ENCODE measurements at places on chromosomes 4 and X.

GRCh38 chrX:17923546-17923945 is 62.4 kb upstream of the RAI2 start:
- no peak for DNase-seq

DNA sequence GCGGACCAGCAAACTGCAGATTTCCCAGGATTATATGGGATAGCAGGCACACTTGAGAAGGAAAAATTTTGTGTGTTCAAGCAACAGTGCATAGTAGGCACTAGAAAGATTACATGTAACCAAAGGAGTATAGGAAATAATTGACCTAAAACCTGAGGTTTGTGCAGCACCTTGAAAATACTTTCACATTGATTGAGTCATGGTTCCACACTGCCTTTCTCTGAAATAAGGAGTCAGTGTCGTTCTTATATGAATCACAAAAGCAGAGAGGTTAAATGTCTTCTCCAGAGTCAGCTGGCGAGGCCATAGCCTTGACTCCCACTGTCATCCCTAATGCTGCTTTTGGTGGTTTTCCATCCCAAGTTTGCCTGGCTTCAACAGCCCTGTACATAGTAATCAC is 138.9 kb downstream of the SOWAHB start:
- DNase-seq, result no peak

GRCh38 chr4:26490111-26490959 is at the start of gene CCKAR:
Gene CCKAR (minus strand): TSS chr4:26490484. CDS start chr4:26490267, 217 bp downstream.
- no peak for DNase-seq

GRCh38 chr4:52651996-52652672 is 7.0 kb downstream of the USP46 start:
- DNase-seq, result no peak

- DNase-seq, result no peak
Observed at GRCh38 chrX:97446298-97446882, 562.7 kb downstream of the RPA4 start.

- no peak for DNase-seq
Observed at GRCh38 chrX:140971099-140971795, 31.1 kb upstream of the SPANXB1 start.

GRCh38 chr4:10971800-10972401 is 287.3 kb upstream of the CLNK start:
- DNase-seq, result no peak

DNA sequence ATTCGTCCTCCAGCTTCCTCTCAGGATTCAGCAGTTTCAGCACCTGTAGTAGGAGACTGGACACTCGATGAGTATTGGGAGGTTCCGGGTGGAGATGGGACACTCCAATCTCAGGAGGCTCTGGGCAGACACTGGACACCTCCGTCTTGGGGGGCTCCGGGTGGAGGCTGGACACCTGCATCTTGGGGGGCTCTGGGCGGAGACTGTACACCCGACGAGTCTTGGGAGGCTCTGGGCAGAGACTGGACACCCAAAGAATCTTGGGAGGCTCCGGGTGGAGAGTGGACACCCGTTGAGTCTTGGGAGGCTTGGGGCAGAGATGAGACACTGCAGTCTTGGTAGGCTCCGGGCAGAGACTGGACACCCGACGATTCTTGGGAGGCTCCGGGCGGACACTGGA is 28.7 kb upstream of the LANCL3 start:
- no peak for DNase-seq

- DNase-seq, result no peak
Observed at GRCh38 chrX:18616688-18617406, 55.1 kb downstream of the RS1 start.

GRCh38 chrX:138710866-138711341 is 613 bp downstream of the FGF13 start:
- no peak for DNase-seq

DNA sequence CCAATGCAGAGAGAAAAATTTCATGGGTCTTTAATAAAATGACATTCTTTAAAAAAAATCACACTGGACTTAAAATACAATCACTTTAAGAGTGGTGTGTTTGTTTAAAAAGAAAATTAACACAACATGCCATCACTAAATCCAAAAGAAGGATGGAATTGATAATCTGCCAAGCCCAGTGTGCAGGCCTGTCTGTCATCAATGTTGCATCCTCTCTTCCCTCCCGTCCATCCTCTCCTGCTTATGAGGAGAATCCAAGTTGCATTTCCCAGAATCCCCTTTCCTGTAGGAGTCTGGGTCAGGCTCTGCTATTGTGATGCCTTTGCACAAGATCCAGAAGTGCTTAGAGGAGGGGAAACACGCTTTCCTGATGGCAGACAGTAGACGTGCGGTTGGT is 169.4 kb downstream of the MID1 start:
- DNase-seq, result no peak

- no peak for DNase-seq
Observed at GRCh38 chr4:156496797-156497196, 474.8 kb downstream of the PDGFC start.

GRCh38 chr4:185358959-185359358 is 36.8 kb downstream of the LRP2BP start:
- no peak for DNase-seq

GRCh38 chrX:73615022-73615421 is 52.0 kb downstream of the CHIC1 start:
- no peak for DNase-seq

- DNase-seq, result no peak
Observed at GRCh38 chr4:105859233-105859632, 36.0 kb upstream of the NPNT start.

DNA sequence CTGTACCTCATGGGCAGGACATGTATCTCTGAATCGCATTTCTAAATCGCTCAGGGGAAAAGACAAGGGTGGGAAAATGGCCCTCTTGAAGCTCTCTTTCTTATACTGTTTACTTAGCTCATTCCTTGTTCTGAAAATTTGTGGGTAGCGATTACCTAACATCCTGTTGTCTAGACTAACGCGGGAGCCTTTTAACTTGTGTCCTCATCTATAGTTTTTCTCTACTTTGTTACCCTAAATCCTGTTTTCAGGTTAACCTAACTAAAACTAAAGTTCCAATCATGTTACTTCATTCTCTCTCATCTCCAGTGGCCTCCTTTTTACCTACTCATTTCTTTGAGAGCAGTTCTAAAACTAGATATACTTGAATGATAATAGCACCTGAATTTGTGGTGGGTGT is 45.0 kb downstream of the SNX25 start:
- DNase-seq, result no peak

DNA sequence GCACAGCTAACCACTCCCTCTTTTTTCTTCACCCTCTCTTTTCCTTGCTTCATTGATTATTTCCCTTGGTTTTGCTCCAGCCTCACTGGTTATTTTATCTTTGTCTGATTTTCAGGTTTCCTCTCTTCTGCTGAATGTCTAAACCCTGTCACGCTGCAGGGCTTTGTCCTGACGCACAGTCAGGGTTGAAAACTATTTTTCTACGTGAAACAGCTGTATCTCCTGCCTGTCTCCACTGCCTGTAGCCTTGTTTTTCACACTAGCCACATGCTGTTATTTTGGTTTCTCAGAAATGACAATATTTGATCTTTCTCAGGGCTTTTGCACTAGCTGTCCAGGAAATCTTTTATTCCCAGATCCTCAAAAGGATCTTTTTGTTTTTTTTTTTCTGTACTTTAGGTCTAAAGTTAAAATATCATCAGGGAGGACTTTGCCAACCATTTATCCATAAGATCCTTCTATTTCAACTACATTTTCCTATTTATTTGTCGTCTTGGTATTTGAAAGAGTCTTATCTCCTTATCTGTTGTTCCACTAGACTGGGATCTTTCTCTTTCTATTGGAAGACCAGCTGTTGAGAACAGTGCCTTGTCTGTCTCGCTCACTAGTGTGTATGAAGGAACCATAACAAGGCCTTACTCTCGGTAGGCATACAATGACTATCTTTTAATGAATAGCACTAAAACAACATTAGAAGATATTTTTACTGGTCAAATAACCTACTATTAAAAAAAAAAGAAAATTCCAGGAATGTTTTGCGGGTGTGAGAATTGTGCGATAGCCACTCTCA is 164.3 kb downstream of the PDHA2 start:
- DNase-seq, result no peak

- no peak for DNase-seq
Observed at GRCh38 chrX:118941147-118941546, 33.3 kb upstream of the LONRF3 start.

GRCh38 chrX:155144926-155145325 is 71.3 kb upstream of the VBP1 start:
- no peak for DNase-seq

- DNase-seq, result no peak
Observed at GRCh38 chr4:176300036-176300435, 19.7 kb upstream of the SPCS3 start.

DNA sequence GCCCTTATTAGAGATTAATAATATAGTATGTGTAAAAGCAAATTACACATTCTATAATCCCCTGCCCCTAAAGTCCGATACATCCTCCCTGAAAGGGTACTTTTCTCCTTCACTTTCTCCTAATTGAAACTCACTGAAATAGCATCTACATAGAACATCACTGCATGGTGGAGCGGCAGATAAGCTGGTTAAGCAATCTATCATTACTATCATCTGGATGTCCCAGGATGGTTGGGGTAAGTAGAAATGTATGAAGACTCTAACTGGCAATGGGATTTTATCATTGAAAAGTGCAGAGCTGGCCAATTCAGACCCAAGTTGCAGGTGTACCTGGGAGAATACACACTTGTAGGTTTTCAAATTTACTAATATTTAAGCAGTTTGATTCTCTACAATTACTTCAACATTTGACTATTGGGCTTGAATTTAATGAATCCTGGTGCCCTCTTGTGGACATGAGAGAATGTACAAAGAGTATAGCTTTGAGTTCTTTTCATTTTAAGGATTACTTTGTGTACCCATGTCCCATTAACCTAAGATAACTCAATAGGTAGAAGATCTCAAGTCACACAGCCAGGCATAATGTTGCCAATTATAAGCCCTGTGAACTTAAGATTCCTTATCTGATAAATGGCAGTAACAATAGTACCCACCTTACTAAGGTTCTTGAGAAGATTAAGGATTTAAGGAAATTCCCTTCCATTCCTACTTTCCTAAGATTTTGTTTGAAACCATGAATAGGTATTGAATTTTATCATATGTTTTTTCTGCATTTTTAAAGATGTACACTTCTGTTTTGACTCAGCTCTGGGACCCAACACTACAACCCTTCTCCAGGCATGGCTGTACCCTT is 69.8 kb downstream of the SHROOM3 start:
- no peak for DNase-seq

- DNase-seq, result peak; percentile 19
Observed at GRCh38 chrX:1466971-1467561, 14.4 kb upstream of the ASMTL start.

GRCh38 chr4:25993395-25994185 is 79.6 kb downstream of the SMIM20 start:
- DNase-seq, result no peak

DNA sequence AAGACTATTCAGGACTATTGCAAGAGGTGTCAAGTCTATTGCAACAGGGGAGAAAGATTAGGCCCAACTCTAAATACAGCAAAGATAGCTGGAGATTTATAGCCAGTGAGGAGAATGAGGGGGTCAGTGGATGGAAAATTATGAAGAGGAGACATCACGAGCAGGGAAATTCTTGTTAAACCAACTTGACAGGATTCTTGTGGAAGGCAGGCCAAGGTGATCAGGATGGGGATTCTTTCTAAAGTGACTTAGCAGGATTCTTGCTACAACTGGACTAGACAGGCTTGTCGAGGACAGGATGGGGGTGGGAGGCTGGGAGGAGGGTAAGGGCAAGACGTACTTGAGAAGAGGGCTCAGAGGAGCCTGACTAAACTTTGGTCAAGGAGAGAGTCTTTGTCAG is 89.0 kb downstream of the PHEX start:
- no peak for DNase-seq

- DNase-seq, result no peak
Observed at GRCh38 chr4:124943145-124943889, 230.8 kb upstream of the ANKRD50 start.

DNA sequence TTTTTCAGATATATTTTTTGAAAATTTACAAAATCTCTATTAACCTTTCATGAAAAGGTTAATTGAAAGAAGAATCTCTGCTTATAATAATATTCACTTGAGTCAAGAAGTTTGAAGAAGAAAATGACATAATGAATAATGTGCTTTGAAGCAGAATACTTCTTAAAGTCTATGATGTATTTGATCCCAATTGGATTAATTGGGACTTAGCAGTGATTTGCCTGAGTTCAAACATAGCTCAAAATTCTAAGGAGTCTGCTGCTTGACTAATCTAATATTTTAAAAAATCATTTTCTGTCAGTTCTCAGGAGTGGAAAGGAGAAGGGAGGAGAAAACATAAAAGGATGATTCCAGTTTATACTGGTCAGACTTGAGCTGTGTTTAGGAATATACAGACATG is 1150.4 kb upstream of the INTU start:
- DNase-seq, result no peak

DNA sequence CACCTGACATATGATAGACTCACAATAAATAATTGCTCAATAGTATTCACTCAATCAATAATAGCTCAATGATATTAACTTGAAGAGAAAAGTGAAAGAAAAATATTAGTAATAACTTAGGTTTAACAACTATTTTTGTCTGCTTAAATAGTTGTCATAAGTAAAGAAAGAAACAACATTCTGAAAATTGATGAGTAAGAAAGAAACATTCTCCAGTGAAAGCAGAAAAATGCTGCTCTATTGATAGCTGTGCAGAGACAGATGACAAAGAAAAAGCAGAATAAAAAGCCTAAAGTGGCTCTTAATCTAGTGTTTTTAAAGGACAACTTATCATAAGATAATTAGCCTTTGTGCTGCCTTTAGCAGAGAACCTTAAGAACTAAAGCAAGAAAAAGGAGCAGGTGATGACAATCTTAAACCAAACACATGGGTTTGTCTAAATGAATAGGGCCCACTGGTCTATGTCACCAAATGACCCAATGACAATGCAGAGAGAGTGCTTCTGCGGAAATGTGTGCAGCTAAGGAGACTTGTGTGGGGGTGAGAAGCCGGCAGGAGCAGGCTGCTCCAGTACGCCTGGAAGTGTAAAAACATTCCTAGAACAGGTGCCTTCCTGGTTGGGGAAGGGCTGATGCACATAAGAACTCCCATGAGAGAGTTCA is 13.2 kb downstream of the HS3ST1 start:
- no peak for DNase-seq

- DNase-seq, result no peak
Observed at GRCh38 chr4:110618581-110619462, 4.1 kb downstream of the PITX2 start.

DNA sequence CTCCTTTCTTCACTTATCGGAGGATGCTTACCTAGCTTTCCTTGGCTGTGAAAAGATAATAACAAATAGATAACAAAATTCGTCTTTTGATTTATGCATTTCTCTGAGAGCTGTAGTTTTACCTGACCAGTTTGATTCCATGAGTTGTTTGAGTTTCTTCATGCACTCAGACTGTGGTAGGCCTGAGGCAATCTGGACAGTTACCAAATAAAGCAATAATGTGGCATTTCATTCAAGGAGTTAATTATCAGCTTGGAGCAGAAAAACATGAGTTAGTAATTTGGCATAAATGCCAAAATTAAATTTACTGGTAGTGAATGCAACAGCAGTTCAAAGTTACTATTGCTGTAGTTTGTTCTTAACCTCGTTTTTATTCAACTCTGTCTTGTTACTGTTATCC is 53.5 kb downstream of the FABP2 start:
- DNase-seq, result no peak

Measured in activated CD4-positive, alpha-beta T cell treated with anti-CD3 and anti-CD28 coated beads for 1 hour (primary cell).